ENCODE measurements at places on chromosomes 2 and 18. TPM values are rescaled to one million over a fixed set of nuclear protein-coding genes. Genes with fewer than 3 reads are reported as not detected.

IL1RN gene
- 13.3 TPM for total RNA-seq

DNA sequence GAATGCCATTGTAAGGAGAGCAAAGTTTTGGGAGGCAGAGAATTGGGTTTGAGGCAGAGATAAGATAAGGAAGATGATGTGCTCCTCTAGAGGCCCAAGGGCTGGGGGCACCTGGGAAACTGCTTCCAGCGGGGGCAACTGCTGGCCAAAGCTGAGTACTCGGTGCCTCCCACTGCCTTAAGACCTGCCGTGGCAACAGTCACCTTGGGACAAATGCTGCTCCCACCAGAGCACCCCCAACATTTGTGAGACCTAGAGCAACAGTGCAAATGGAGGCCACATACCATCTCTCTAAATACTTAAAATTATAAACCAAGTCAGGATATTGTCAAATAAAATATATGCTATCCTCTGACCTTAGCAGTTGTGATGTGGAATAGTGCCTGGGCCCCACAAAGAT lies 127.1 kb downstream of the CAPN13 start:
- DNase-seq = no peak

DNA sequence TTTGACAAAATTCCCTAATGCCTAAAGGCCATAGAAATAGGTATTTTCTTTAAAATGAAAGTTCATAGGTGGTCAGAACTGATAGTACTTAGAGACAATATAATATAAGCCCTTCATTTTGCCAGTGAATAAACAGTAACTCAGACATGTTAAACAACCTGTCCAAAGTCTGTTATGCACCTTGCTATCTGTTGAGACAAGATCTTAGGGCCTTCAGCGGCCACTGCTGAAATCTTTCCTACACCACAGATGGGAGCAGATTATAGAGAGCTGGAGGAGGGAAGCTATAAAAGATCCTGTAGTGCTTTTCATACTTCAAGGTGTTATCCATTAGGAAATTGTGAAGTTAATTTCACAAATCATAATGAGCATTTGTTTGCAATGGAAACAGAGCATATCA lies 13.8 kb downstream of the CERKL start:
- no peak for DNase-seq

GRCh38 chr2:168729455-168729854 lies 73.0 kb upstream of the NOSTRIN start:
- DNase-seq = no peak

- DNase-seq = no peak
Measured at GRCh38 chr2:14750433-14750832, 117.9 kb downstream of the LRATD1 start.

GRCh38 chr2:225932811-225933413 lies 533.4 kb downstream of the NYAP2 start:
- DNase-seq = no peak

DNA sequence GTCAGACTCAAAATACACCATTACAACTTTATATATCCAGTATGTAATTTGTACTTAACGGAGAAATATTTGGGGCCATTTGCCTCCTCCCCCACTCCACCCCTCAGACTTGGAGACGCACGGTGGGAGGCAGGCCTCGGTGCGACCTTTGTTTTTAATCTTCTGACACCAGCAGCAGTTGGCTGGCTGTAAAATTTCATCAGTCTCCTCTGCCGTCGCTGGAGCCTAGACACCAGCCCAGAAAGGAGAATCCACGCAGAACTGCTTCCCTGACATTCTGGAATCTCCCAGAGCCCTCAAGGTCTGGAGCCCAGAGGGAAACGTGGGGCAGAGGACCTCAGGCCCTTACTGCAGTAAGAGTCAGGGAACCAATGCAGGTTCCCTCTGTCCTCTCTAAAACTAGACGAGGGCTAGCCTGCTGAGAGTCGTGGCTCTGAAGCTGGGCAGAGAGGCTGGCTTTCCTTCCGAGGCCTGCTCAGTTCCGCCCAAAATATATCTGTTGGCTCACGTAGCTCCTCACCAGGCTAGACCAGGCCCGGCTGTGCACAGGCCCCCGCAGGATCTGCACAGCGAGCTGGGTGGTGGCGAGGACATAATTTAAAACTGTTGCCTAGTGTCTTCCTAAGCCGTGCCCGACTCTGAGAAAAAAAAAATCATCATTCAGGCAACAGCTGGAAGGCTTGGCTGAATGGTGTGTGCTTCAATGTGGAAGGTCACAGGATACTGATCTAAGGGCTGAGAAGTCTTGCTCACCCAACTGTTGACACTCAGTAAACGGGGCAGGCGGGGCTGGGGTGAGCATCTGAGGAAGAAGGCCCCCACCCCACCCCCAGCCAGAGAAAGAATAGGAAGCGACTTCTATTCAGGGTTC lies 40.4 kb downstream of the EN1 start:
- DNase-seq = no peak

GRCh38 chr2:80874374-80874773 lies 569.8 kb upstream of the LRRTM1 start:
- DNase-seq = no peak

DNA sequence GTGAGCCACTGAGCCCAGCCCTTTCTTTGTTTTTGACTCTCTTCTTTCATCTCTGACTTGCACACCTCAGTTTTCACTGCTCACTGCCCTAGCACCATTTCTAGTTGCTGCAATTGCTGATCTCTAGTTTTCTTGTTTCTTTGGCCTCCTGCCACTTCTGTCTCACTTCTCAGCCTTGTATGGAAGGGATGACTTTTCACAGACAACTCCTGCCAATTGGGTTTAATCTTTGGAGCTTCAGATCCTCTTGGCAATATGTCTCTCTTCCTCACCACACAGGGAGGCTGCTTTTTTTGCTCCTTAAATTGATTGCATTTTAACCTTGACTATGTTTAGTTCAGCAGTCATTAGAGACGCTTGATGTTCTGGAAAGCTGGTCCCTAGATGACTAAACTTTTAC lies 323.1 kb downstream of the CTNNA2 start:
- DNase-seq = no peak

DNA sequence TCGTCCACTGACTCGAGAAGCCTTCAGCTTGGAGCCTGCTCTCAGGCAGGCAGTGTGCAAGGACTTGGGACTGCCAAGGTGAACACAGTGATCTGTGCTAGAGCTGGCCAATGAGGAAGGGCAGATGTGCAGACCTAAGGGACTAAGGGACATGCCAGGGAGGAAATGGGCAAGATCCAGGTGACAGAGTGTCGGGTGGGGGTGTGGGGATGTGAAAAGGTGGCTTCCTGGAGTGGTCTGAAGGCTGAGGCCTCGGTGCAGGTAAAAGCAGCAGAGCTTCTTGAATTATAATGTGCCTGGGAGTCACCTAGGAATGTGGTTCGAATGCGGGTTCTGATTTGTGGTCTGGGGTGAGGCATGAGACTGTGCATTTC lies 42.0 kb downstream of the STEAP3 start:
- no peak for DNase-seq

Data from HT-29 (cell line).